Midbrain (tissue), 1 donor: ENCODE measurements at places on chromosomes 13 and 19.

- no peak for DNase-seq
Observed at GRCh38 chr13:95091755-95092154, 209.5 kb downstream of the ABCC4 start.

DNA sequence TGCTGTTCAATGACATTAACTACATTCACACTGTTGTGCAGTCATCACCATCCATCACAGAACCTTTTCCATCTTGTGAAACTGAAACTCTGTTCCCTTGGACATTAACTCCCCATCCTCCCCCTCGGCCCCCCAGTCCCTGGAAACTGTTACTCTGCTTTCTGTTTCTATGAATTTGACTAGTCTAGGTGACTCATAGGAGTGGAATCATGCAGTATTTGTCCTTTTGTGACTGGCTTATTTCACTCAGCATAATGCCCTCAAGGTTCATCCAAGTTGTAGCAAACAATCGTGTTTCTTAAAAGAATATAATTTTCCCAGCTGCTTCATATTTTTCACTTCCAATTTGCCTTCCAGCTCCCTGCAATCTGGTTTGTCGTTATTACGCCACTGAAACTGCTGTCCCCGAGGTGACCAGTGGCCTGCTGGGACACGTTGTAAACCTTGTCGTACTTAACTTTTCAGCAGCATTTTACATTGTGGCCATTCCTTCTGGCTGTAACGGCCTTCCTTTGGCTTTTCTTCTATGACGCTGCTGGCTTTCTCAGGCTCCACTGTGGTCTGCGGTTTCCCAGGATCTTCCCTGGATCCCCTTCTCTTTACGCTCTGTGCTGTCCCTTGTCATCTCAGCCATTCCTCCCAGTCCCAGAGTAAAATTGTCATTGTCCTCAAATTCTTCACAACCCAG, 74.0 kb downstream of the DHRS12 start:
- no peak for DNase-seq

GRCh38 chr13:102626928-102627327, 30.1 kb downstream of the TPP2 start:
- DNase-seq, result no peak

DNA sequence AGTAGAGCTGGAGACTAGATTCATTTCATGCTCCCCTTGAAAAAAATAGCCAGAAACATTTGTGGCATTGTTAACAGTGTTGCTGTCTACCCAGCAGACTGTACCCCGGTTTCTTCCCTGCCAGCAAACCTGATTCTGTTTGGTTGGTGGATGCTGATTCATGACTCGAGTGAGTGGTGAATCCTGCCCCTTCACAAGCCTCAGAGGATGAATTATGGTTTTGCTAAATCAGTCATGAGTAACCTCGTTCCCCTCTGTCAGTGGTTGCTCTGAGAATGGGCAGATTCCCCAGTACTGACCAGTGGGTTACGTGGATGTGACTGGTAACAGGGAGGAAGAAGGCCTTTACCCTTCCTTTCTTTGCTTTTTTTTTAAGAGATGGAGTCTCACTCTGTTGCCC, 10.1 kb downstream of the NLRP12 start:
- no peak for DNase-seq

DNA sequence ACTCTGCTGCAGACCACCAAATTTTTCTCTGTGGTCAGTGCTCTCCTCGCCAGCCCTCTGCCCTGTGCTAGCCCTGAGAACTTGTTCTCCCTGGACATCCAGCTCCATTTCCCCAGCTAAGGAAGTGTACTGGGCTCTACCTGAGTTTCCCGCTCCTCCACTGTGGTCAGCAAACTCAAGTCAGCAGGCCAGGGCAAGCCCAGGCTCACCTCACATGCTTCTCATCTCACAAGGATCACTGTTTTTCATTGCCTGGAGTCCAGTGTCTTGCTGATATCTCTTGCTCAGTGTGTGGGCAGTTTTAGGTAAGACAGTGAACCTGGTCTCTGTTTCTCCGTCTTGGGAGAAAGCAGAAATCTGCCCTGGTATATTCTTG, 201.4 kb downstream of the FOXO1 start:
- DNase-seq, result no peak

DNA sequence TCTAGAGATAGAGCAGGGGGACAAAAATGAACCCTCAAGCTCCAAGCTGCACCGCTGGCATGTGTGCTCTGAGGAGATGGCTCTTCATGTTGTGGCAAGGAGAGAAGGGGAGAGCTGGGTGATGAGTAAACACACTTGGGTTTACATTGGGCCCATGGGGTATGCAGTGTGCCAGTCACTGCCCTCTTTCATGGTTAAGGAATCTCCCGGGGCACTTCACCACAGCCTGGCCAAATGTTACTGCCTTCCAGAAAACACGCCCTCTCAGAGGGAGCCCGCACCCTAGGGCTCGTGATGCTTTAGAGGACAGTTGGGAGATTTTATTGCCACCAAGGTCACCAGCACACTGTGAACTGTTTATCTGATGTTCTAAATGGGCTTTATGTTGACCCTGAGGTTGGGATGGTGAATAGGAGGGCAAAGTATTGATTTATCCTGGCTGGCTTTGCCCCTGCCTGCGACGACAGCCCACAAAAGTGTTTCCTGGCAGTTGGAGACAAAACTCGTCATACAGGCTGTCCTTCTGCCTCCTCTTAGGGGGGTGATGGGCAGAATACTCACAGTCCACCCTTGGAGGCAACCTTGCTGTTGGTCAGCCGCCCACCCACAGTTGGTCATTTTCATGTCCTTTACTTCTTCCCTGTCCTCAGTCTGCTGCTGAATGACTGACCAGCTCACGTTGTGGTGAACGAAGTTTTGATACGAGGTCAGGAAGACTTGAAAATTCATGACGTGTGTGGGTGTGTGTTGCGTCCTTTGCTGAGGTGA, 156.9 kb downstream of the STK24 start:
- no peak for DNase-seq

- DNase-seq, result peak; percentile 16
Observed at GRCh38 chr13:66528180-66528579, 702.0 kb downstream of the PCDH9 start.

DNA sequence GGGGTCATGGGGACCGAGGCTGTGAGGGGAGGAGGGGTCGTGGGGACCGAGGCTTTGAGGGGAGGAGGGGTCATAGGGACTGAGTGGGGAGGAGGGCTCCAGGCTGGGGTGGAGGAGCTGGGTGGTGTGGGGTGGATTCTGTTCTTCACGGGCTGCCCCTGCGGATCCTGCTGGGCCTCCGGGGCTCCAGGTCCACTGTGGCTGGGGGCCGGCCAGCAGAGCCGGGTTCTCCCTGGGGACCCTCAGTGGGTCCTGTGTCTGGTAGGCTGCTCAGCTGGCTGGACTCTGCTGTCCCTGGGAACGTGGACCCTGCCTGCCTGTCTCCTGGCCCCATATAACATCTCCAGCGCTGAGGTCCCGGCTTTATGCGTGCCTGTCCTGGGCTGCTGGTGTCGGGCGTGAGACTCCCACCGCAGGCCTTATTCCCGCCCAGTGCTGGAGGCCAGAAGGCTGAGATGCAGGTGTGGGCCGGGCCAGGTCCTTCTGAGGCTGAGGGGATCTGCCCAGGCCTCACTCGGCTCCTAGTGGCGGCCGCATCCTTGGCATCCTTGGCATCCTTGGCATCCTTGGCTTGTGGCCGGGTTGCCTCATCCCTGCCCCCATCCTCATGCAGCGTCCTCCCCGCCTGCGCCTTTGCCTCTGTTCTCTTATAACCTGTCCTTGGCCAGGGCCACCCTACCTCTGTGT, 19.8 kb upstream of the GNA15 start:
- no peak for DNase-seq

- no peak for DNase-seq
Observed at GRCh38 chr13:85970727-85971126, 171.5 kb upstream of the SLITRK6 start.

GRCh38 chr13:76852986-76853385, 33.2 kb downstream of the KCTD12 start:
- DNase-seq, result no peak

DNA sequence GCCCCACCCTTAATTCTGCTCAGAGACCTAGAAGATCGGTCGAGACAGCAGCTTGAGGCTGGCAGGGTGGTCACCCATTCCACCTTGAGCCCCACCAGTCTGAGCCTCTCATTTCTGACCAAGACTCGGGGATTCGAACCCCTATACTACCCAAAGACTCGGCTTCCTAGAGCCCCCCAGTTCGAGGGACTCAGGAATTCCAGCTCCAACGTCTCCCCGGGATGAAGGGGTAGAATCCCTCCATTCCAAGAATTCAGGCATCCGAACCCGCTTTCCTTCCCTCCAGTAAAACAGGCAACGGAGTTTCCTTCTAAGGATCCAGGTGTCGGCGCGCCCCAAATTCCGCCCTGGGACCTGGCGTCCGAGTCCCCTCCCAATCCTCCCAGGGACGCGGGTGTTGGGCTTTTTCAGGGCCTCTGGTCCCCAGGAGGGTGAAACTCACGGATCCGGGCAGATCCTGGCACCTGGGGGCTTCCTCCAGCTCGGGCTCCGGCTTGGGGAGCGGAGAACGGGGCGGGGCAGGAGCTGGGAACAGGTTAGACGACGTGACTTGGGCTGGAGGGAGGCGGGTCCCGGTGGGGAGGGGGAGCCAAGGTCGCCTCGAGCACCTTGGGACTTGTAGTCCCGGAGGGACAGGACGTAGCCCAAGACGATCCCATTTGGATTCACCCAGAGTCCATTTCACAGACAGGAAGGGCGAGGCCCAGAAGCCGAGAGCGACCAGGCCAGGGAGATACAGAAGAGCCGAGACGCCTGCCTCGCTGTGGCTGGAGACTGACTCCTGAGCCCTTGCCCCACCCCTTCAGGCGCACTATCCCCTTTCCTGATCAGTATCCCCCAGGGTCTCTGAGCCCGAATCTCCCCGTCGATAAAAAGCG, at the start of gene PPP1R13L:
Gene PPP1R13L, minus strand, starts transcription at position 513 of the 878 bp plus-strand sequence. CDS start 6,751 bp downstream, outside the sequence.
- peak; percentile 47 for DNase-seq

GRCh38 chr13:105445796-105446195, 1089.7 kb downstream of the EFNB2 start:
- DNase-seq, result no peak

GRCh38 chr19:45113628-45114027, 20.6 kb downstream of the PPP1R37 start:
- no peak for DNase-seq

DNA sequence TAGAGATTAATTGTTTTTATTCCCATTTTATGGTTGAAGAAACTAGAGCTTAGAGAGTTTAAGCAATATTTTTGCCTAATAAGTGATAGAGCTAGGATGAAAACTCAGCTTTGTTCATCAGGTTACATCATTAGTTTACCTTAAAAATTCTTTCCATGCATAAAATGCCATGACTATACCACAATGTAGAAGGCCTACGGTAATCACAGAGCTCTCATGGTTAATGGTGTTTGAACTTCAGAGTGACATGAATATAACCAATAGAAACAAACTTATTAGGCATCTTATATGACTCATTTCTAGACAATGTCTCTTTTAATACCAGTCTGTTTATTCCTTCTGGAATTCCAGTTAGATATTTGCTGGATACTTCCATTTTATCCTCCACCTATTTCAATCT, 78.5 kb downstream of the FGF9 start:
- no peak for DNase-seq

DNA sequence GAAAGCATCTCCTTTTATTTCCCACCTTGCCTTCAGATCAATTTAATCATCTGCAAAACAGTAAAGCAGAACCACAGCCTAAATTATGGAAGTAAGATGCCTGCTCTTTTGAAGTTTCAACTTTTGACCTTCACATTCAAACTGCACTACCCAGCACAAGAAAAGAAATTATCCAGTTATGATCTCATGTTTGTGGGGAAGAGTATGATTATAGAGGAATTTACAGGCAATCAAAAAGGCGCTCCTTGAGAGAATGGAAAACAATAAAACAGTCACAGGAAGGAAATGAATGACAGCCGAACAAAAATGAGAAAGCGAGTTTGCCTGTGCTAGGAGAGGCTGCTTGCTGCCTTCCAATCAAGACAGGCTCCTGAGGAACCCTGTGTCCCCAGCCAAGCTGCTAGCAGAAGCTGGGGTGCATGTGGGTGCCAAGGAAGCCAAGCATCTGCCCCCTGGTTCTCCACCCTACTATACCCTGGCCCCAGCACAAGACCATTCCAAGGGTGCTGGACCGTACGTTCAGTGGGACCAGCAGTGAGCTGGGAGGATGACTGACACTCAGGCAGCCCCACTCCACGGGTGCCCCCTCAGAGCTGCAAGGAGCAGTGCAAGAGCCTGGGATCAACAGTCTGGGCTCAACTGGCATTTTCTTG, 47.8 kb downstream of the PEPD start:
- no peak for DNase-seq

DNA sequence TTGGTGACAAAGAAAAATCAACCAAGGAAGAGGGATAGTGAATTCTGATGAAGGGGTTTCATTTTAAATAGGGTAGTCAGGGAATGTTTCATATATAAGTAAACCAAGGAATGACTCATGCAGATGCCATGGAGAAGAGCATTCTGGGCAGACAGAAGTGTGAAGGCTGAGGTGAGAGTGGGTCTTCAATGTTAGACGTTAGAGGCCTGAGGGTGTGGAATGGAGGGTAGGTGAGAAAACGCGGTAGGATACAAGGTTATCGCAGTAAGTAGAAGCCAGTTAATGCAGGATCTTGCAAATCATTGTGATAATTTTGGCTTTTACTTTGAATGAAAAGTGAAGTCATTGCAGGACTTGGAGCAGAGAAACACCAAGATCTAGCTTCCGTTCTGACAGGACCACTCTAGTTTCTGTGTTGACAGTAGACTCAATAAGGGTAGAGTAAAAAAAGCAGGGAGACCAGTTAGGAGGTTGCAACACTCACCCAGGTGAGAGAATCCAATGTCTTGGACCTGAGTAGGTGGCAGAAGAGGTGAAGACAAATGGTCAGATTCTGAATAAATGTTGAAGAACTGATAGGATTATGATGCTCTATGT, 225.2 kb upstream of the TMTC4 start:
- no peak for DNase-seq

- no peak for DNase-seq
Observed at GRCh38 chr19:46787331-46788261, 798 bp downstream of the SLC1A5 start.

DNA sequence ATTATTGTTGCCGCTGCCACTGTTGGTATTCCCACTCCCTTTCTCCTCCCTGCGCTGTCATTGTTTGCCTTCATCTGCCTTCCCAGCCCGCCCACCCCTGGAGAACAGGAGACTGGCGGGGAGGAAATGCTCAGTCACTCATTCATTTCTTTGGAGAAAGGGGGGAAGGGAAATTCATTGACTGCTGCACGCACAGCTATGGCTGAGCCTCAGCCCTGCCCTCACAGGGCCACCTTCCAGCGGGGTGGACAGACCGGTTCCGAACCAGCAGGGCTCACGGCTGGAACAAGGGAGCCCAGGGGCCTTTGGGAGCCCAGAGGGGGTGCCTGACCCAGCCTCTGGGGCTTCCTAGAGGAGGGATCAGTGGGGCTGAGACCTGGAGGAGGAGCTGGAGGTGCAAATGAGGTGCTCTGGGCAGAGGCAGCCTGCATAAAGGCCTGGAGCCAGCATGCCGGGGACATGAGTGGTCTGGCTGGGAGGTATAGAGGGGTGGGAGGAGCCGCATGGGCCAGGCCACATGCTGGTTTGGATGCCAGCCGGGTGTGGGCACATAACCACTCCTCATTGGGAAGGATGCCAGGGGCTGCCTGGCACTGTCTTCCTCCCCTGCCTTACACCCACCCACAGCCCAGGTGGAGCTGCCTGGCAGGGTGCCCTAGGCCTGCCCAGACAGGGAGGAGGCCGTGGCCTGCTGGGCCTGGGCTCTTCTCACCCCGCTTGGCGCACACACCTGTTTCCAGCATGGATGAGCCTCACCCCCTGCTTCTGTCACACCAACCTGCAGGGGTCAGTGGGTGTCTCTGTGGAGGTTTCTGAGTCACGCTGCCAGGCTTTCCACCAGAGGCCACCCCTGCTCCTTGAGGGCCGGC, 26.8 kb downstream of the PPP5C start:
- DNase-seq, result no peak
